C1 segment of cervical spinal cord (tissue), 14 donors: ENCODE measurements at places on chromosomes 3 and 15.

DNA sequence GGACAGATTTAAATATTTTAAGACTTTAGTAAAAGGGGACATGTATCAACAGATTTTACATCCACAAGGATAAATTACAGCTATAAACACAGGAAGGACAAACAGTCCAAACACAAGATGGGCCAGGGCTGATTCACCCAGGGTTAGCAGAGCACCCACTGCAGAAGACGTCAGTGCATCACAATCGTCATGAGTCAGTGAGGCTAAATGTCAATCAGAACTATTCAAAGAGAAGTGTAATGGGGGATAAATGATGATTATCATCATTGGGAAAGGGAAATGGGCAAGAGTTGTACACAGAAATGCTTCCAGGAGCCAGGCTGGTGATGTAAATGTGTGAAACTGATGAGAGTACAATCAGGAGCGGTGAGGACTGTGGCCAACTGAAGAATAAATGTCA lies 226.8 kb downstream of the PLCL2 start:
- DNase-seq = no peak

DNA sequence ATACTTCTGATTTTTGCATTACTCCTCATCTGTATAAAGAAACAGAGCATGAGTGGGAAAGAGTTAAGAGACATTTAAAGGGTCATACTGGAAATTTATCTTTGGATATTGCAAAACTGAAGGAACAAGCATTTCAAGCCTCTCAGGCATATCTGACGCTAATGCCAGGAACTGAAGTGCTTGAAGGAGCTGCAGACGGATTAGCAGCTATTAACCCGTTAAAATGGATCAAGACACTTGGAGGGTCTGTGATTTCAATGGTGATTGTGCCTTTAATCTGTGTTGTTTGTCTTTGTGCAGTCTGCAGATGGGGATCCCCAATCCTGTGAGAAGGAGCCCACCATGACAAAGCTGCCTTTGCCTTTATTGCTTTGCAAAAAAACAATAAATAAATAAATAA lies 202.5 kb upstream of the UBE3A start:
- DNase-seq = no peak

- DNase-seq = no peak
Measured at GRCh38 chr3:11258958-11259357, 13.2 kb upstream of the ATG7 start.

- DNase-seq = no peak
Measured at GRCh38 chr3:197242784-197243432, 55.5 kb downstream of the DLG1 start.

- DNase-seq = no peak
Measured at GRCh38 chr15:35054380-35054779, 30.7 kb downstream of the NANOGP8 start.

GRCh38 chr3:4850928-4851265 lies 128.3 kb upstream of the BHLHE40 start:
- no peak for DNase-seq

DNA sequence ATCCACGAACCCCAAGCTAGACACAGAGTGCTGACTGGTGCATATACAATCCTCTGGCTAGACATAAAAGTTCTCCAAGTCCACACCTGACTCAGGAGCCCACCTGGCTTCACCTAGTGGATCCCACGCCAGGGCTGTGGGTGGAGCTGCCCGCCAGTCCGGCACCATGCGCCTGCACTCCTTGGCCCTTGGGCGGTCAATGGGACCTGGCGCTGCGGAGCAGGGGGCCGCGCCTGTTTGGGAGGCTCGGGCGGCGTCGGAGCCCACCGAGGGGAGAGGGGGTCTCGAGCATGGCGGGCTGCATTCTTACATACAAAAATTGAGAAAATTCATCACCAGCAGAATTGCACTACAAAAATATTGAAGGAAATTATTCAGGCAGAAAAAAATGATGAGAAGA lies 120.7 kb upstream of the FAN1 start:
- DNase-seq = no peak

- DNase-seq = no peak
Measured at GRCh38 chr3:62479326-62479725, 106.0 kb upstream of the FEZF2 start.

DNA sequence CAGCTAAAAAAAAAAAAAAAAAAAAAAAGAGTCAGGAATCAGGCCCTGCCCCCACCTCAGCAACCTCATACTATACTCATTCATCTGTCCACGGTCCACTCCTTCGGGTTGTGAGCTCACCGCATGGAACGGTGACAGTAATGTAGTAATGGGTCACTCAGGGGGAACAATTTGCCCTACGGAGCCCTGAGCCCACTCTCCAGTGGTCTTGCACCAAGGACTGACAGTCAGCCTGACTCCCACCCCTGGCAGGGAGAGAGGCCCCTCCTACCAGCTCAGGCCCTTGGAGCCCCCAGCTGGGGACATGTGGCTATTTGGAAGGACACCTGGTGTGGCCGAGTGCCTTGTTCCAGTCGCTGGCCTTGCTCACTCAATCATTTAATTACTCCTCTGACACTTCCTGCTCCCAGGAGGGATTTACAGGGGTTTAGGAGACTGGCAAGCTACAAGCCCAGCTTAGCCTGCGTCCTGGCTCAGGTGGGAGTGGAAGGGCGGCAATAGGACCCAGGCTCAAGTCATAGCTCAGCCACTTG lies 19.9 kb upstream of the CACNA2D2 start:
- no peak for DNase-seq

DNA sequence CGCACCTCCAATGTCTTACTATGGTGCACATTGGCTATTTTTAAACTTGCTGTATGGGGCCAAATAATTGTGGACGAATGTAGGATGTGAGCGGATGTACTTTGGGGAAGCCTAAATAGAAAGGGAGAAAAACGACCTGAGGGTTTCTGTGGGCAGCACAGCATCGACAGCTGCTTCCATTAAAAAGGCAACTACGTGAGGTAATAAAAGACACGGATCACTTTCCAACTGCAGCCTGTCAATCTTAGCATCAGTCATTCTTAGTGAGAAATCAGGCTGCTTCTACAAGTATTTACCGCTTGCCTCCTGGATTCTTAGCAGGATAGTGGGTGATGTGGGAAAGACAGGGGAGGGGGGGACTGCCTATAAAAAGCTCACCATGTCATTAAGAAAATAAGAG lies 186.7 kb upstream of the SLC2A2 start:
- DNase-seq = no peak

DNA sequence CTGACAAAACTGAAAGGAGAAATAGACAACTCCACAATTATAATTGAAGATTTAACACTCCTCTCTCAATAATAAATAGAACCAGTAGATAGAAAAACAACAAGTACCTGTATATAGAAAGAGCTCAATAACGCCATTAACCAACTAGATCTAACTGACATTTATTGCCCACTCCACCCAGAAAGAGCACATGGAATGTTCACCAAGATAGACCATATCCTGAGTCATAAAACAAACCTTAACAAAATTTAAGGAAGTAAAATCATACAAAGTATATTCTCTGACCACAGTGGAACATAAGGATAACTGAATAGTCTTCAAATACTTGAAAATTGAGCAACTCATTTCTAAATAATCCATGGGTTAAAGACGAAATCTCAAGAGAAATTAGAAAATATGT lies 25.1 kb downstream of the KBTBD12 start:
- no peak for DNase-seq

- no peak for DNase-seq
Measured at GRCh38 chr3:131712662-131713061, 209.9 kb upstream of the MRPL3 start.

DNA sequence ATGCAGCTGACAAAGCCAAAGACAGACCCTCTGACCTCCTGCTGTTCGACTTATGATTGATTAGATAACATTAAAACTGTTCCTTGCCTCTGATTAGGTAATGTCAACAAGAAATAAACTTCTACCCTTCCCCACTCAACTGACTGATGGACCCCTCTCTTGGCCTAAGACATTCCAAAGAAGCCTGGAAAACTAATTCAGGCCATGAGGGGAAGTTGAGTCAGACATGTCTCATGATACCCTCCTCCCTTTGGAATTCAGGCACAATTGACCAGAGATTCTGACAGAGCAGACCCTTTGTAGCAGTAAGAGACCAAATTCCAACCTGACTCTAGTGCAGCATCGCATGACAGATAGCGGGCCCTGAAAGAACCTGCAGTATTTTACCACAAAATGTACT lies 354.5 kb downstream of the OCA2 start:
- DNase-seq = no peak

- peak; percentile 7 for DNase-seq
Measured at GRCh38 chr3:8443829-8444791, 57.5 kb upstream of the LMCD1 start.

DNA sequence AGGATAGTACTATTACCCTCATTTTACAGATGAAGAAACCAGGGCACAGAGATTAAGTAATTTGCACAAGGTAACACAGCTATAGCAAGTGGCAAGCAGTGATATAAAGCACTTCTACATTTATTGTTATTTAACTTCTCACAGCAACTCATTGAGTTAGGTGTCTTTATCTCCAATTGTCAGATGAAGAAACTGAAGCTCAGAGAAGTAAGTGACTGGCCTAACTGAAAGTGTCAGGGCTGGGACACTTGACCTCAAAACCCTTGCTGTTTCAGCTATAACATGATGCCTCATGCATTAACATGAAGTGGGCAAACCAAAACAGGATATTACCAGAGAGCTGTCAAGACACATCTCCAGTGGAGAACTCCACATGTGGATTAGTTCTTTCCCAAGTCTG lies 65.8 kb upstream of the LEKR1 start:
- no peak for DNase-seq

DNA sequence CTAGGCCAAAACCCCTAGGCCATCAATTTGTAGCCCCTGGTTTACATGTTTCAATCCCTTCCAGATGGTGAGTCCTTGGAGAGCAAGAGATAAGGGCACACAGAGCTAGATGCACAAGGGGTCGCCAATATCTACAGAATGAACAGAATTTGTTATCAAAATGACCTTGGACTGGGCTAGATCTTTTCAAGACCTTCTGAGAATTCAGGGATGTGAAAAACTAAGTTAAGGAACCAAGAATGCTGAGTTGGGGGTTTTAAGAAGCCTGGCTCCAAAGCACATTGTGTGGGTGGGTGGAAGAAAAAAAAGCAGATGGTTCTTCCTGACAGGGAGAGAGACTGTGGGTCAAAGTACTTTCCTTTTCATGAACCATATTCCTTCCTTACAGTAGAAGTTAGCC lies 10.2 kb downstream of the CDCP1 start:
- no peak for DNase-seq

GRCh38 chr3:182908471-182908870 lies 71.9 kb downstream of the DCUN1D1 start:
- no peak for DNase-seq
